HT-29 (cell line): ENCODE measurements at places on chromosomes 7 and 10. TPM values are rescaled to one million over a fixed set of nuclear protein-coding genes. Genes with fewer than 3 reads are reported as not detected.
A peak's percentile ranks its signal among the peaks of the same experiment; 100 is the strongest.

The WDR86 gene
- 1.8 and 2.0 TPM in 2 replicates for total RNA-seq

- no peak for DNase-seq
Measured at GRCh38 chr10:126491476-126491875, 103.2 kb upstream of the ADAM12 start.

- DNase-seq = peak; percentile 50
Measured at GRCh38 chr10:71708301-71708703, 11.3 kb downstream of the C10orf105 start.

The NAT16 gene
- 0.13 TPM in 2 replicates for total RNA-seq

The IGF2BP3 gene
- total RNA-seq = 30.0 and 44.0 TPM in 2 replicates

The GBX1 gene
- total RNA-seq = not detected in 2 replicates

- DNase-seq = no peak
Measured at GRCh38 chr7:132516042-132516840, 60.0 kb downstream of the PLXNA4 start.

GRCh38 chr7:111796671-111797070 lies 234.4 kb upstream of the IMMP2L start:
- peak; percentile 17 for DNase-seq

The STAG3 gene
- 0.05 and 0.08 TPM in 2 replicates for total RNA-seq

GRCh38 chr10:132326344-132326889 lies 5.6 kb upstream of the LRRC27 start:
- DNase-seq = no peak

- DNase-seq = no peak
Measured at GRCh38 chr7:108045669-108046068, 42.7 kb upstream of the LAMB1 start.
